Fibroblast of skin of back (primary cell): ENCODE measurements at places on chromosomes 12 and 14.
A peak's percentile ranks its signal among the peaks of the same experiment; 100 is the strongest.

DNA sequence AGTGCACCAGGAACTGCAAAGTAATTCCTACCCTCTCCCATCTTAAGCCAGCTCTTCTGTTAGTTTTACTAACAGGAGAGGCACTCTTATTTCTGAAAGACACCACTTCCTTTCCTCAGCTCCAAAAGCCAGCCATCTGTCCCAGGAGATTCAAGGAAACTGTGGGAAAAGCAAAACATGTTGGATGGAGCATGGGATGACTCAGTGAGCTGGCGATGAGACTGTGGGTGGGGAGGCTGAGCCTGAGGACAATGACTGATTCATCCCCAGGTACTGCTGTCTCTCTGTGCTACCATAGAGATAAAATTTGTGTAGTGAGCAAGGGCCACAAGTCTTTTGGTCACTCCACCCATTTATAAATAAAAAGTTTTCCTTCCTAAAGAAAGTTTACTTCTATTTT, 141.4 kb downstream of the MYRFL start:
- DNase-seq, result peak; percentile 96

- DNase-seq, result peak; percentile 17
These were observed 47.6 kb downstream of the FAM222A start for GRCh38 chr12:109760930-109761921.

- DNase-seq, result no peak
These were observed 20.8 kb downstream of the SUSD6 start for GRCh38 chr14:69632164-69632563.

DNA sequence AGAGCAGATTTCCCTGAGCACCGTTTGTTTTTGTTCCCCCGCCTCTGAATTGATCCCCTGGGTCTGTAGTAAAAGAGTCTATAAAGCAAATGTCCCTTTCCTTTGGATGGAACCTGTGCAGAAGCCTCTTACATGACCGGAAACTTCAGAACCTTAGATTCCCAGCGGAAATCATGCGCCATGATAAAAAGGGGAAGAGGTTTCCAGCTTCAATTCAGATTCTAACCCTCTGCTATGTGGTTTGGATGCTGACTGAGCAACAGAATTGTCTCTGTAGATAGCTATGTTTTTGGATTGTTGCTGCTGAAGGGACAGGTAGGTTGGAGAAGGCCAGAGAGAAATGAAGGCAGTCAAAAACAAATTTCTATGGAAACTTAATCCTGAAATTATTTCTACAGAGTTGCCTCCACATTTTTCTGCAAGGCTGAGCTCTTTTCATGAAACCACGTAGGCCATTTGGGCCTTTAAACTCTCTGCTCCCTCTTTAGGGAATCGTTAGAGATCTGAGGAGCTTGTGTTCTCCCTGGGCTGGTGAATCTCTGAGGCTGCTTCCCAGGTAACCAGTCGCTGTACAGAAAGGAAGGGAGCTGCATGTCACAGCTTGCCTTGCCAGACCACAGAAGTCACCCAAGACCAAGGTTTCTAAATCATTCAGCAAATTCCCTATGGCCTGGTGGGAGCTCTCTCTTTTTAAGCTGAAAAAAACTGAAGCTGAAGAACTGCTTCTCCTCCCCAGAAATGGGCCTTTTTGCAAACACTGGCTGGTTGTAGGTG, 28.7 kb upstream of the OR10P1 start:
- no peak for DNase-seq

DNA sequence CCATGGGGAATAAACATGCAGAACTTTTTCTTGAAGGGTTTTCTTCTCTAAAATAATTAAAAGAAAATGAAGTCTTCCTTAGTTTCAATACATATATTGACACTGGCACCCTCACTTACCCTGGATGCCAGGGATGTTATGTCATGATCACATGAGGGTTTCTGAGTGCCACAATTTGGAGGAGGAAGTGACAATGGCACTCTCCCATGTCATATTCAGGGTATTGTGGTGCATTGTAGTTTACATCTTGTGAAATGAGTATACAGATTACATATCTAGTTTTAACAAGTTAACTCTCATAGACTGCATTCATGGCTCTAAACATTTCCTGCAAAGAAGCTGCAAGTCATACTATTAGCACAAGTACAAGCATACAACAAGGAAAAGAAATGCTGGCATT, 37.7 kb downstream of the CCDC177 start:
- no peak for DNase-seq

GRCh38 chr12:76310110-76310509, 38.1 kb downstream of the BBS10 start:
- DNase-seq, result peak; percentile 78

DNA sequence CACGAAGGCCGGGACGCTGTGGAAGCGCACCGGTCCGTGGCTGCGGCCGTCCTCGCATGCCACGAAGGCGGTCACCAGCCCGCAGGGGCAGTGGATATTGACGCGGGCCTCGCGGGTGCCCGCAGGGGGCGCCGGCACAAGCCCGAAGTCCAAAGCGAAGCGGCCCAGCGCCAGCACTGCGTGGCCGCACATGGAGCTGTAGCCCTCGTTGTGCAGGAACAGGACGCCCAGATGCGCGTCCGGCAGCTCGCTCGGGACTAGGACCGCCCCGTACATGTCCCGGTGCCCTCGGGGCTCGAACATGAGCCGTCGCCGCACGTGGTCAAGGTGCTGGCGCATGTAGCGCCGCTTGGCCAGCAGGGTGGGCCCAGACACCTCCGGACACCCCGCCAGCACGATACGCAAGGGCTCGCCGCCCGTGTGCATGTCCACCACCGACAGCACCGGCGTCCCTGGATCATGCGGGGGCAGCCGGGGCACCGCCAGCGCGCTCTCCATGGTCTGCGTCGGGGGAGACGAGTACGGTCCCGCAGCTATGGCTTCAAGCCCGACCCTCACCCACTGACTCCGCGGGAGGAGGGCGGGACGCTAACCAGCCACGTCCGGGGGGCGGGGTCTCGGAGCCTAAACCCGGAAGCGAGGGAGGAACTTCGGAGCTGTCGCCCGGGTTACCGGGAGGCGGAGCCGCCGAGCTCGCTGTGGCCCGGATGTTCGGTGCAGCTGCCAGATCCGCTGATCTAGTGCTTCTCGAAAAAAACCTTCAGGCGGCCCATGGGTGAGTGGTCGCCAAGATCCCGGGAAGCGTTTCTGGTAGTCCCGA, at the start of the genes JKAMP and L3HYPDH:
Gene JKAMP (plus strand): TSS at position 699 of the 820 bp plus-strand sequence. CDS start 73 bp downstream, at position 772.
Gene L3HYPDH (minus strand): TSS at position 590 of the 820 bp plus-strand sequence. CDS start 92 bp downstream, at position 498.
- DNase-seq, result peak; percentile 96

- no peak for DNase-seq
These were observed 26.0 kb downstream of the TMBIM6 start for GRCh38 chr12:49767333-49767732.

DNA sequence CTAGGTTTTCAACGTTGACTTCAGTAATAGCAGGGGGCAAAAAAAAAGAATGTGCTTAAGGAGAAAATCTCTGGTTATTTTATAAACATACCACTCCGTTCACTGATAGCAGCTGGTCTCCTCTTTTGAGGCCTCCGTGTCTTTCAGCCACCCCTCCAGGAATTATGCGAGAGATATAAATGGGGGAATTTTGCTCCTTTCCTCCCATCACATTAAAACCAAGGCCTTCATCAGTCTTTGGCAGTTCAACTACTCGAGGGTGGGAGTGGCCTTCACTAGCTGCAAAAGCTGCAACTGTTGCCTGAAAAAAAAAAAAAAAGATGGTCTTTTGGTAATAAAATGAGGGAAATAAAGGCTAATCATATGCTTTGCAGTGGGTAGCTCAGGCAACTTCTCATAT, 92.1 kb downstream of the LIN7A start:
- no peak for DNase-seq

DNA sequence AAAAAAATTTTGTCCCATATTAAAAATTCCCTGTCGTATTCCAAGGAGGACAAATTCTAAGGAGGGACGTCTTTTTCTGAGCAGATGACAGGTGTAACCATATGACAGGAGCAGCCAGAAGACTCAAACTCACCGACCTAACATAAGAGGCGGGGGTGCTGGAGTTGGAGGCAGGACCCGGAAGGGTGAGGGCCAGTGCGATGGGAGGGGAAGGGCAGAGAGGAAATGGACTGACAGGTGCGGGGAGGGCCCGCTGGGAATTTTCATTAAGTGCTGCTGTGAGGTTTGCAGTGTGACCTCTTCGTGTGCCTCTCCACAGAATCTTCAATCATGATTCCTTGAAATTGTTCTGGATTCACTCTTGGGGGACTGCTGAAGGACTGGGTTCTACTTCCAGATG, 189.4 kb downstream of the NTF3 start:
- DNase-seq, result no peak

DNA sequence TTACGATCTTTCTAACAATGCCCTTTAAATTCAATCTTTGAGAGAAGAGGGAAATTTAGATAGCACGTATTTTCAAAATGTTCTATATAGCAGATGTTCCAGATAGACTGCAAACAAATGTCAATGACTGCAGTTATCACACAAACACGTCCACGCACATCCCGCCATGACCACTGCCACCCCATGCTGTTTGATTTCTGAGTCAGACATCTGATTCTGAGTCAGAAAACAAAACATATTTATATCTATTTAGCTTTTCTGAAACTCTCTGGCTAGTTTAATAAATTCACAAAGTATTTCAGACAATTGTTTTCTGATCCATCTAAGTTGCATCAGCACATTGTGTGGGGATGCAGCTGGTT, 105.9 kb upstream of the BCAT1 start:
- DNase-seq, result peak; percentile 62

DNA sequence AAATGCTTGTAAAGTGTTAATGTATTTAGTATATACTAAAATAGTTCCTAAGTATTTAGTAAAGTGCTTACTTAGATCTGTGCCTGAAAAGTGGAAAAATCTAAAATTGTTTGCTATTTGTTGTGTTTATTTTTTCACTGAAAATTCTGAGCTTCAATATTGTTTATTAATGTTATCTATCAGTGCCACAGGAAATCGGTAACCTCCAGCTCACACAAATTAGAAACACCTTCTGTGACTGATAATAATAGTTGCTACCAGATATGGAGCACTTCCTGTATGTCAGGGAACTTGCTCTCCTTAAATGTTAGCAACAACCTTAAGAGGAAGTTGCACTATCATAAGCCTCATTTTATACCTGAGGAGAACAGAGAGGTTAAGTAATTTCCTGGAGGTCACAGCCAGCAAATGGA, 723 bp upstream of the LRP10 start:
- no peak for DNase-seq

DNA sequence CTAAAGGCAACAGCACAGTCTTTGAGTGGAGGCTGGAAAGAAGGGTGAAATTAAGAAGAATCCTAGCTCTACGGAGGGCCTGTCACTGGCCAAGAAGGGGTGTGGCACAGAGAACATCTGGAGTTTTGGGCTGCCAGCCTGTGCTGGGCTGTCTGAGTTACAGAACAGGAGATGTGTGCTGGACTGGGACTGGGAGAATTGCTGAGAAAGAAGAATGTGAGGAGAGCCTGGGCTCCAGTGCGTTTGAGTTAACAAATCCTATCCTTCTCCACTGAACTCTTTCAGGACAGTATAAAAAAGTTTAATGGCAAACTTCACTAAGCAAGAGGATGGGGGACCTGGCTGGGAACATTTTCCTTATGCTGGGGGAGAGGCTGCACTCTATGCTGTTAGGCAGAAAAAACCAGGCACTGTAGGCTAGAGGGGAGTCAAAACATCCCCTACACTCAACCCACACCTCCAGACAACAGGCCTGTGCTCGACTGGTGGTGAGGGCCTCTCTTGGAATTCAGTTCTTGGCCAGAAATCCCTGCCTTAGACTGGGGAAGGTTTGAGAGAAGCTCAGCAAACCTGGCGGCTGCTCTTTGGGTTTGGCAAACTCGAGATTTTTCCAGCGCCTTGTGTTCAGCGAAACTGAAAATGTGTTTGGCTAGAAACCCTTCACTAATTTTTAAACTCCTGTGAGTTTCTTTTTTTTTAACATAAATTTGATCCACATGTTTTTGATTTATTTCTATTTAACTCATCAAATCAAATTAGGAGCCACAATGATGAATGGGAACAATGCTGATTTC, 217.3 kb downstream of the MON2 start:
- DNase-seq, result peak; percentile 52

DNA sequence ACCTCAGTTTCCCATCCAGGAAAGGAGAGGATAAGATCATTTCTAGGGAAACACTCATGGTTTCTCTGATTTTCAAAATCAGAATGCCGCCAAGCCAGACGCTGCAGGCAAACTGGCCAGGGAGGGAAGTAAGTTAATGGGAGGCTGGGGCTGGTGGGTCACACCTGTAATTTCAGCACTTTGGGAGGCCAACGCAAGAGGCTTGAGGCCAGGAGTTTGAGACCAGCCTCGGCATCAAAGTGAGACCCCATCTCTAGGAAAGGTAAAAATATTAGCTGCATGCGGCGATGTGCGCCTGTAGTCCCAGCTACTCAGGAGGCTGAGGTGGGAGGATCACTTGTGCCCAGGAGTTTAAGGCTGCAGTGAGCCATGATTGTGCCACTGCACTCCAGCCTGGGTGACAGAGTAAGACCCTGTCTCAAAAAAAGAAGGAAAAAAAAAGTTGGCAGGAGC, 587 bp downstream of the SELPLG start:
- no peak for DNase-seq
